ENCODE measurements at places on chromosomes 12 and 14.

DNA sequence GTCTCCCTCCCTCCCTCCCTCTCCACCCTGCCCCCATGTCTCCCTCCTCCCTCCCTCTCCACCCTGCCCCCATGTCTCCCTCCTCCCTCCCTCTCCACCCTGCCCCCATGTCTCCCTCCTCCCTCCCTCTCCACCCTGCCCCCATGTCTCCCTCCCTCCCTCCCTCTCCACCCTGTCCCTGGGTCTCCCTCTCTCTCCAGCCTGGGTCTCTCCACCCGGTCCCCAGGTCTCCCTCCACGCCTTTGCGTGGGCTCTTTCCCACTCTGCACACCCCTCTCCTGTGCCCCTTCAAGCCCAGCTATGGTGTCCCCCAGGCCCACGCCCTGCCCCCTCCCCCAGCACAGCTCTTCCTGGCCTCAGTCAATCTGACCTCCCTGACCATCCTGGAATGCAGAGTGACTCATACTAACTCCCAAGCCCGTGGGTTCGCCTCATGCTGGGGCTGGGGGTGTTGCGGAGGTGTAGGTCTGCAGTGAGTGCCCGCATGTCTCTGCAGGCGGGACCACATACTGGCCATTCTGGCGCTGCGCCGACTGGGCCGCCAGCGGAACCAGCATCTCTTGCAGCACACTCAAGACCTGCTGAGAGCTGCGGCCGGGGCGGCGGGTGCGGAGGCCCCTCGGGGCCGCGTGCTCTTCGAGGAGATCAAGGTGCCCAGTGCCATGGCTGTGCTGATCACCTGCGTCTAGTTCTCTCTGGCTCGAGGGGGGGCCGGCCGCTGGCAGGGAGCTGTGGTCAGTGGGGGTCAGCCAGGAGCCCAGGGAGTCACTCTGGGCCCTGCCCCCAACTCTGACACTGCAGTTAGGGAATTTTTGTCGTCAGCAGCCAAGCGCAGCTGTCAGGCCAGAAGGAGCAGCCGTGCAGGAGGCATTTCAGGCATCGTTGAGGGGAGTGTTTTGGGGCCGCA is 13.5 kb upstream of the TNFAIP2 start:
- no peak for DNase-seq

GRCh38 chr14:90274808-90275457 is 18.6 kb downstream of the PSMC1 start:
- no peak for DNase-seq

DNA sequence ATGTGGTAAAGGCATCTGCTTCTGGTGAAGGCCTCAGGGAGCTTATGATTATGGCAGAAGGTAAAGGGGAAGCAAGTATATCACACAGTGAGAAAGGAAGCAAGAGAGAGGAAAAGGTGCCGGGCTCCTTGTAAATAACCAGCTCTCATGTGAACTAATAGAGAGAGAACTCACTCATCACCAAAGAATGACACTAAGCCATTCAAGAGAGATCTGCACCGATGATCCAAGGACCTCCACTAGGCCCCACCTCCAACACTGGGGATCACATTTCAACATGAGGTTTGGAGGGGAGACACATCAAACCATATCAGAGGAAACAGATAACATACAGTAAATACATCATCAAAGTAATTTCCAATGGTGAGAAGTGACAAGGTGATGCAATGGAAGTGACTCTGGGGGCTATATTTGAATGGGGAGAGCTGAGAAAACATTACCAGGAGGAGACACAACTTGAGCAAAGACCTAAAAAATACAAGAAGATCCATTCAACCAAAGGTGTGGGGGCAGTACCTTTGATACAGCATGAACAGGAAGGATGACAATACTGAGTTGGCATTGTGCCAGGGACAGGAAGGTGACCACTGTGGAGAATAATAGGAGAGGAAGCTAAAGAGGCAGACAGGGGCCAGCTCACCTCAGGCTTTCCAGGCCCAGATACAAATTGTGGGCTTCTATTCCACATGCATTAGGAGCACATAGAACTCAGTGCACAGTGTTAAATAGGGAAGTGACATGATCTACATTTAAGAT is 134.4 kb upstream of the GRIP1 start:
- DNase-seq = no peak

DNA sequence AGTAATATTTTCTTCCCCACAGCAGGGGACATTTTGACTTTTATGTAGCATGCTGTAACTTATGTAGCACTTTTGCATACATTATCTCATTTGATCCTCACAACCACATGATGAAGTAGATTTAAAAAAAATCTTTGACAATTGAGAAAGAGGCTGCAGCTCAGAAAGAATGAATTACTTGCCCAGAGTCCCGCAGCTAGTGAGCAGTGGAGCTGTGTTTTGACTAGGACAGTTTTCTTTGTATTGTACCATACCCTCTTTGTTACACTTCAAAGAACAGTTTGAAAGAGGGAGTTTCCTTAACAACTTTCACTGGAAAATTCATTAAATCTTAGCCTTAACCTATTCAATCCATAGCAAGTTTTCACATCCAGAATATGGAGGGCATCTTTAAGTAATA is 58.6 kb downstream of the SYNE2 start:
- no peak for DNase-seq

DNA sequence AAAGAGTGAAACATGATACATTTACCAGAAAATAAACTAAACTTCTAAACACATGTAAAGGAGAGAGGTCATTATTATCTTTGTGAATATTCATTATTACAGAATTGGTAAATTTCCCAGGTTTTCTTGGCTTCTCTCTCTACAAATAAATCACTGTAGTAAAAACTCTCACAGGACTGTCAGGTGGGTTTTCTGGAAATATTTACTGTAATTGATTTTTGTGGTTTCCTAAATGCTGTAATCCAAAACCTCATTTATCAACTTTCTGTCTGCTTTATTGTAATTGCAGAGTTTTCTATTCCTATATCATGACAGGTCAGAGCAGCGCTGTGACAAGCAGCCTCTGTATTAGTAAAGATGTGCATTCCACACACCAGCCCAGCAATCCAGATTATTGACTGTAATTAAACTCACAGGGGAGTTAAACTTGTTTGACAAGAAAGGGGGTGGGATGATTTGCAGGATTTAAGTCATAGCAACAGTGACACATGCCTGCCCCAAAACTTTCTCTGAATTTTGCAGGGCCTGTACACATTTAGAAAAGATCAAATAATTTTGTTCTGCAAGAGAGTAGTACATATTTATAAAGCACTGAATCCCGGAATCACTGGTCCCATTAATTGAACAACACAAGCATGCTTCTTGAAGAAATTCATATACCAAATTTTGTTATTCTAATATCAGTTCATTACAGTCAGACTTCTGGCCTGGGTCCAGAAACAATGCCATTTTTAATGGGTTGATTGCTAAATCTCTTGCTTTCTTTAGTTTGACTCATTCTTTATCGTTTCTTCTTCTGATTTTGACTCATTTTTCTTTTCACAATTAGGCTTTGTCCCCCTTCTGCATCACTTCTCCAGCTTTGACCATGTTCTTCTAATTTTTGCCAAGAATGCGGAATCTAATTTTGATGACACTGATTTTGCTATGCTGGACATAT is 42.2 kb downstream of the PTPRO start:
- no peak for DNase-seq

- DNase-seq = no peak
Measured at GRCh38 chr14:55129086-55129427, at the start of gene LGALS3. Gene LGALS3 (plus strand): TSS chr14:55129252. CDS start chr14:55137374, 8,122 bp downstream.

GRCh38 chr12:100279607-100280244 is 12.7 kb downstream of the SCYL2 start:
- DNase-seq = no peak

GRCh38 chr14:52900731-52901130 is 50.1 kb downstream of the FERMT2 start:
- DNase-seq = no peak

- DNase-seq = no peak
Measured at GRCh38 chr14:77508249-77508648, 9.6 kb upstream of the ISM2 start.

GRCh38 chr14:101735453-101735852 is 26.1 kb upstream of the PPP2R5C start:
- DNase-seq = no peak

- DNase-seq = peak; percentile 38
Measured at GRCh38 chr12:45575823-45576475, 153.6 kb upstream of the ARID2 start.

DNA sequence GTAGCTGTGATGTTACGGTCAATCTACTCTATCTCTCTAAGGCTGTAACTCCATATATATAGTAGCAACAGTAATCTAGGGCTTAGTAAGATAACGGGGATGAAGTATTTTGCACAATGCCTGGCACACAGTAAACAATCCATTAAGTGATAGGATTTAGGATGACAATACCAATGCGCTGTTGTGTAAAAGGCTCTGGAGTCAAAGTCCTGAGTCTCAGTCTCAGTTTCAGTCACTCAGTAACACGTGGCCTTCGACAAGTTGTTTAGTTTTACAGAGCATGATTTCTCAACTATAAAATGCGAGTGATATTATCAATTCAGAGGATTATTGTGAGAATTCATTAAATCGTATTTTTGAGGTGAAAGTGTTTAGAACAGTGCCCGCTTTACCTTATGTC is 162.4 kb downstream of the GARIN6 start:
- no peak for DNase-seq

- DNase-seq = no peak
Measured at GRCh38 chr14:54470701-54471100, 18.1 kb downstream of the GMFB start.

DNA sequence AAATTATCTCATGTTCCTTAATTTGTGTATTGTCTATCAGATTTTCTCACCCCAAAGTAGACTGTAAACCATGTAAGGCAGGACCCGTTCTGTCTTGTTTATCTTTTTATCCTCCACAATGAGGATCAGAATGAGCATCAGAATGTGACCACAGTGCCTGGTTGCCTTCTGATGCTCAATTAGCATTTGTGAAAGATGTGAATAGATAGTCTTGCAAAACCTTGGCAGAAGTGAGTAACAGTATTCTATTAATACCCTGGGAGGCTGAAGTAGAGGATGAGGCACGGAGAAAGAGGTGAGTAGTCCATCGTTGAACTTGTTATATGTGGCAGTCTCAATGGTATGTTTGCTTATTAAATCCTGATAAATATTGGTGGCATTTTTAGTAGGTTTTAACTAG is 781.4 kb downstream of the NRXN3 start:
- DNase-seq = no peak

DNA sequence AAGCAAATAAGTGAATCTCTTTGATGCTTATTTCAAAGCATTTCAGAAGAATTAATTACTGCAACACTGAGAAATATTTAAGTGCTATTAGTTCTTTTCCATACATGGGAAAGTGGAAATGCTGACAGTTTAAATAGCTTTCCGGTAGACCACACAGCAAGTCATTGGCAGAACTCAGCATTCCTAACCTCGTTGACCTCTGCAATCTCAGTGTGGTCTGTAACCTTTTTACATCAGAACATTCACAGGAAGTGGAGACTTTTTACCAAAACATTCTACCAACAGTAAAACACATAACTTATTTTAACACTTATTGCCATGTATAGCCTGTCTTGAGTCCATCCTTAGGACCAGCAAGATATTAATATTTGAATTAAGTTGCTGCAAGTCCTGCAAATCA is 249.5 kb upstream of the DCN start:
- DNase-seq = no peak

GRCh38 chr12:109817627-109818231 is 15.5 kb downstream of the TRPV4 start:
- no peak for DNase-seq

DNA sequence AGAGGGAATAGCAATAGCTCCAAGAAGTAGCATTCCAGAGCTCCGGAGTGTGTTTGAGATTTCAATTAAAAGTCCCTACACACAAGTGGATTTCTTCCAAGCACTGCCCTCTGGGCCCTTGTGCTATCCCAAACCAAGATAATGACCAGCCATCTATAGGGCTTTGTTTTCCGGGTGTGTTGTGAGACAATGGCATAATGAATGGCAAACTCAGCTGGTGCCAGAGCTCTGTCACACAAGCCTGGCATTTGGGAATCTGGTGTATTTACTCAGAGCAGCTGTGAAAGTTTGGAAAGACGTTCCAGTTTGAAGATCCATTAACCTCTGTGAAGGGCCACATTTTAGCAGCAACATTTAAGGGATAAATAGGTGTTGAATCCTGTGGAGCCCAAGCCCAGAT is 61.2 kb upstream of the TMTC2 start:
- DNase-seq = no peak

DNA sequence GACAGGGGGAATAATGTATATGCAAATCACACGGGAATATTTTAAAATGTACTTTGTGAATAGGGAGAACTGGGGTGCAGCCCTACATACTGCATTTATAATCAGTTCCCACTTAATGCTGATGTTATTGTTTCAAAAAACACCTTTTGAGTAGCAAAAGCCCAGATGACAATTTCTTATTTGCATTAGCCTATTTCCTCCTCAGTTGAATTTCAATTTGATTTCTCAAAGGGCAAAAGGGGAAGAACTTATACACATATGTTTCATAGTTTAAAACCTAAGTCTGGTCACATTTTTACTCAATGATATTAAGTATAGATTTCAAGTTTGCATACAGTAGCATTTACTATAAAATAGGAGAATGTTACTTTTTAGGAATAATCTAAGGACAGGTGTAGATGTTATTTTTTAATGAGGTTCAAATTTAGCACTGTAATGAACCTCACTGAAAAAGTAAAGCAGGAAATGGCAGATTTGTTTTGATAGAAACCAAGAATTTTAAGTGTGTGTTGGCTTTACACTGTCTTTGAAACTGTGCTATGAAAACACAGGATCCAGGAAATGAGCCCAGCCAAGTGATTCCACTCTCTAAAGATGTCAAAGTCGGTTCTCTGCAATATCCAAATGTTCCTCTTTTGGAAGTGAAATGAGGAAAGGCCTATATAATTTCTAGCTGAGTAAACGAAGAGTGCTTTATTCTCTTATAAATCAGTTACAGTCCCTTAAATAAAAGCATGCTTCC is 367.4 kb downstream of the BTG1 start:
- no peak for DNase-seq

- no peak for DNase-seq
Measured at GRCh38 chr12:24109381-24110039, 160.0 kb upstream of the SOX5 start.

GRCh38 chr12:93379326-93379980 is 1.7 kb downstream of the NUDT4 start:
- no peak for DNase-seq

- no peak for DNase-seq
Measured at GRCh38 chr12:27198036-27198435, 46.0 kb upstream of the STK38L start.

GRCh38 chr12:115697340-115697739 is 580.2 kb downstream of the MED13L start:
- DNase-seq = no peak

DNA sequence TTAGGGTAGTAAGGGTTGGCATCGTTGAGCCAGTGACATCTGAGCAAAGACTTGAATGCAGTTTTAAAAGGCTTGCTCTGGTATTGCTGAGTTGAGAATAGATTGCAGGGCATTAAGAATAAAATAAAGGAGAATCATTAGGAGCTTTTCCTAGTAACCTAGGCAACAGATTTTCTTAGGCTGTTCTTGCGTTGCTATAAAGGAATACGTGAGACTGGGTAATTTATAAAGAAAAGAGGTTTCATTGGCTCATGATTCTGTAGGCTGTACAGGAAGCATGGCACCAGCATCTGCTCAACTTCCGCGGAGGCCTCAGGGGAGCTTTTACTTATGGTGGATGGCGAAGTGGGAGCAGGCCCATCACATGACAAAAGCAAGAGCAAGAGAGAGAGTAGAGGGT is 97.4 kb downstream of the RAD51B start:
- no peak for DNase-seq

All from GF-D8 (cell line).